ENCODE measurements at places on chromosomes 2 and 18. TPM values are rescaled to one million over a fixed set of nuclear protein-coding genes. Genes with fewer than 3 reads are reported as not detected.

Gene ANXA4
- total RNA-seq = 22.2 TPM

Gene ERMN
- total RNA-seq = 0.05 TPM

Gene LYPD6
- 0.21 TPM for total RNA-seq

Gene POU3F3
- not detected for total RNA-seq

Gene UGT1A10
- not detected for total RNA-seq

Gene ALK
- total RNA-seq = 0.09 TPM

DNA sequence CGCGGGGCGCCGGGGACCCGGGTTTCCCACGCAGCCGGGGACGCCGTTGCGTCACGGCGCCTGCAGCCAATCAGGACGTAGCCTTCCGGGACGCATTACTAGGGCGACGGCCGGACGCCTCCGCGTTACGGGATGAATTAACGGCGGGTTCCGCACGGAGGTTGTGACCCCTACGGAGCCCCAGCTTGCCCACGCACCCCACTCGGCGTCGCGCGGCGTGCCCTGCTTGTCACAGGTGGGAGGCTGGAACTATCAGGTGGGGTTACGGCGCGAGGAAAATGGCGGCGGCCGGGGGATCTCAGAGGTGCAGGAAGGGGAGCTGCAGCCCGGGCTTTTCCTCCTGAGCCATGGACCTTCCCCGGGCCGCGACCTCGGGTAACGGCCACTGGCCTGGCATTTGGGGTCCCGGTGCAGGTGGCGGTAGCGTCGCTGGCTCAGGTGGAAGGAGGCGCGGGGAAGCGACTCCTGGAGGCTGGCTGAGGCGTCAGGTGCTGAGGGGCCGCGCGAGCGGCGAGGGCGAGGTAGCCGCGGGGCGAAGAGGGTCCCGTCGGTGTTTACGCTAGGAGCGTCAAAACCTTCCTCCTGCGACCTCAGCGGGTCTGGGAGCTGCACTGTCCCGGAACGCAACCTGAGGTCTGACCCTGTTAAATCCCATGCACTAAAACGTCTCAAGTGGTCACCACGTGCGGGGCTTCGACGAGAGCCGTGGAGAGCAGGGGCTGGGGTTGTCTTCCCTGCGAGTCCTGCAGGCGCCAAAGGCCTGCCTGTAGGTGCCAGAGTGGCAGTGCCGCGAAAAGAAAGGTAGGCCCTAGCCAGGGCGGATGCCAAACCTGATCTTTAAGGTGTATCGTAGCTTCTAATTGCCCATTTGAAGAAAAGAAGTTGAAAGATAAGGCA, at the start of gene LCLAT1:
Gene LCLAT1, plus strand, starts transcription at position 98 of the 897 bp plus-strand sequence. CDS start 78,345 bp downstream, outside the sequence.
- DNase-seq = peak; percentile 92

GRCh38 chr2:226130192-226130591, 669.4 kb downstream of the IRS1 start:
- no peak for DNase-seq

DNA sequence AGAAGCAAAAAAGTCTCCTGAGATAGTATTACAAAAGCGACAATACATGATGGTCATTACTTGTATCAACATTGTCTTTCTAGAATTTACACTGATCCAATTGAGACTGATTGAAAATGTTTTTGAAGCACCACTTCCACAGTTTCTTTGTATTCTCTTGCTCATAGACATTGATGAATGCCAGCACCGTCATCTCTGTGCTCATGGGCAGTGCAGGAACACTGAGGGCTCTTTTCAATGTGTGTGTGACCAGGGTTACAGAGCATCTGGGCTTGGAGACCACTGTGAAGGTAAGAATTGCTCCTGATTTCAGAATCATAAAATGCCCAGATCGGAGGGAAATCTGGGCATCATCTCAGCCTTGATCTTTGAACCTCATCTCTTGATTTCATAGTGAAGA, 175.1 kb upstream of the RASGRP3 start:
- no peak for DNase-seq

DNA sequence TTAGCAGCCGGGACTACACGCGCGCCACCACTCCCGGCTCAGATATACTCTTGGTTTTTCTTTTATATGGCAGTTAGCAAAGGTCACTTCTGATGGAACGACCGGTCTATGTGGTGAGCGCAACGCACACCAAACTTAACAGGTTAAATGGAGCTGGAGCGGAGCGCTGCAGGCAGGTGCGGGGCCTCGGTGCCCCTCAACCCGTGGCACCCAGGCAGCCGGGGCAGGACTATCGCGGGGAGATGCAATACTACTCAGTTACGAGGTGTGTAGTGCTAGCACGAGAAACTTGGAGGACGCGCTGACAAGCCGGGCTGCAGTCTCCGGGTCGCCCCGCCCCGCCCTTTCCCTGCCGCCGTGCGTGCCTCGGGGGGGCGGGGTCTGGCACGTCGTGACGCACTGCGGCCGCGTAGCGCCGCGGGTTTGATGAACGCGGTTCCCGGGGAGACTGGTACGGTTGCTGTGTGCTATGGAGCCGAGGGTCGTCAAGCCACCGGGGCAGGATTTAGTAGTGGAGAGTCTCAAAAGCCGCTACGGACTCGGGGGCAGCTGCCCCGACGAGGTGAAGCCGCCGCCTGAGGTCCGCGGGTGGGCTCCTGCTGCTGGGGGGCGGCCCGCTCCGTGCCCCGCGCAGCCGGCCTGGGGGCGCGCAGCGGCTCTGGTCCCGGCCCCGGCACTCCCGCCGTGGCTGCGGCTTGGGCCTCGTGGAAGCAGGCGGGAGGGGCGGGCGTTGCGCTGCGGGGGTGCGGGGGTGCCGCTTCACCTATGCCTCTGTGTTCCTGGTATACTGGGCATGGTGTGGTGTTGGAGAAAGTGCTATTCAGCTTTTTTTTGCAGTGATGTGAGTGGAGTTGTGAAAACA, at the start of gene CCDC138:
Gene CCDC138, plus strand, starts transcription at position 418 of the 862 bp plus-strand sequence. Its CDS starts 52 bp downstream, at position 470.
- peak; percentile 88 for DNase-seq

GRCh38 chr2:16522031-16522831, 143.4 kb downstream of the CYRIA start:
- DNase-seq = no peak

DNA sequence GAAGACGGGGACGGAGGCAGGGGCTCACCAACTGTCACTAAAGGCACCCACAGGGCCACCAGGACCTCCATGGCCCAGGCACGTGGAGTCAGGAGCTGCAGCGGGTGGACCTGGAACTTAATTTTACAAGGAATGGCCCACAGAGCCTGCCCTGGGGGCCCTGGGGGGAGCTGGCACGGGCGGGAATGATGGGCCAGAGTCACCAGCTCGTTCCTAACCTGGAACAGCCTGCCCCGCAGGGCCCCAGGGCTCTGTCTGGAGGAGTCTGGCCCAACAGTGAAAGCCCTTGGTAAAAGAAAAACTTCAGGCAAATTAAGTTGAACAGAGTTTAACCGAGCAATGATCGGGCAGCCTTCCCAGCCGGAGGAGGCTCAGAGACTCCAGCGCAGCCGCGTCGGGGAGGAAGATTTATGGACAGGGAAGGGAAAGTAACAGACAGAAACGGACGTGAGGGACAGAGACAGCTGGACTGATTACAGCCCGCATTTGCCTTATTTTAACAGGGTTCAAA, 118.4 kb upstream of the TMEM18 start:
- no peak for DNase-seq

GRCh38 chr2:195732574-195732973, 75.5 kb downstream of the SLC39A10 start:
- DNase-seq = no peak

Data from heart left ventricle (tissue), 16 donors.